ENCODE measurements at places on chromosomes 6 and 20.

GRCh38 chr6:170146640-170147039, 144.2 kb downstream of the DLL1 start:
- DNase-seq: no peak

DNA sequence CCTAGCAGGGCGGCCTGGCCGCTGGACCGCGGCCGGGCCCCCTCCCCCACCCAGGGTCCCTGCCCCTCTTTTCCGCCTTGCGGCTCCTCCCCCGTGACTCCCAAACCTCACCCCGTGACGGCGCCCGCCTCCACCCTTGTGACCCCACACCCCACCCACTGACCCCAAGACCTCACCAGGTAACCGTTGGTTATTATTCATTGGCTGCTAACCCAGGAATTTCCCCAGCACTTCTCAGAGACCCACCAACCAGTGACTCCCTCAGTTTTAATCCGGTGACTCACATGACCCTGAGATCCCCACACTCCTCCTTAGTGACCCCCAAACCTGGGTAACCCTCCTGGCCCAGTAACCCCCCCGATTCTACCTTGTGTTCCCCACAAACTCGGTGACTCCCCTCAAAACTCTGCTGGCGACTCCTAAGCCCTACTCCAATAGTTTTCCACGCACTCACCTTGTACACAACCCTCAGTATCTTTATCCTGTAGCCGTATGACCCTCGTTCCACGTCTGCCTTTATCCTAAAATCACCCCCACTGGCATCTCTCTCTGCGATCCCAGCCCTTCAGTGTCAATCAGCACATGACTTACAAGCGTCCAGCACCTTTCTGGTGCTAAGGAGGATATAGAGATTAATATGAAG, 534 bp downstream of the ZNF76 start:
- DNase-seq: peak; percentile 55

DNA sequence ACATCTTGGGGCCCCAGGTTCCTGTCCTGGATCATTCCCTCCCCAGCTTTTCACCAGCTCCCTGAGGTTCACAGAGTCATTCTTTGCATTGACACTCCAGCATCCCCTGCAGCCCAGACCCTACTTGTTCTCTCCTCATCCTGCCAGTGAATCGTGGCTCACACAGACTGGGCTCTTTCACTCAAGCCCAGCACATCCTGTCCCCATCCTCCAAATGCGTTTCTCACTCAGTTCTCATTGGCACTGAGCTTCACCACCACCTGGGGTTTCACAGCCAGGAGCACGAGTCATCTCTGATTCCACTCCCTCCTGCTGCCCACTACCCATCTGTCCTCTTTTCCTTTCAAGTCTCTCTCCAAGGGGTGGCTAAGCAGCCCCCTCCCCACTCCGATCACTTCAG, 85.4 kb upstream of the NNAT start:
- no peak for DNase-seq

DNA sequence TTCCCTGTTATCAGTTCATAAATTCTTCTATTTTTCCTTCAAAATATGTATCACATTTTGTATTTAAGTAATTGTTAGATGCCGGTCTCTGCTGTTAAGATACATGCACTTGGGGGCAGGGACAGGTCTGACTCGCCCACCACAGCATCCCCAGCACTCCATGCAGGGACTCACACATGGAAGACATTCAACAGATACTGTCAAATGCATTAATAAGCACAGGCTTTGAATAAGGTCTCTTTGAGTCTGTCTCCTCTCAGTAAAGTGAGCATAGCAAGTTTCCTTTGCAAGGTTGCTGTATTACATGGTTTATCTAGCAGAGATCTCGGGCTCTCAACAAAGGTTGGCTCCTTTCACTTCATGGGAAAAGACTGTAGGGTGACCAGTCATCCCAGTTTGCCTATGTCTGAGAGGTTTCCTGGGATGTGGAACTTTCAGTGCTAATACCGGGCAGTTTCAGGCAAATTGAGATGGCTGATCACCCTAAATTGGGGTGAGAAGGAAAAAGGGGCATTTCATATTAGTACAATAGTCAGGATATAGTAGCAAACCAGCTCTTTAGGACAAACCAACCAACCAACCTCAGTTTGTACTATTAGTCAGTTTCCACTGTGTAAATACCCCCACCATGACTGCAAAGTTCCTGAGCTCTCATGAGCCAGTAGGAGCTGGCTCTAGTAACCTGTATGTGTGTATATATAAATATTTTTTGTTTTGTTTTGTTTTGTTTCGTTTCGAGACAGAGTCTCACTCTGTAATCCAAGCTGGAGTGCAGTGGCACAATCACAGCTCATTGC, 15.0 kb downstream of the JPH2 start:
- no peak for DNase-seq

- no peak for DNase-seq
Observed at GRCh38 chr6:123415844-123416468, 220.8 kb downstream of the TRDN start.

GRCh38 chr20:61582196-61582923, 330.3 kb downstream of the CDH4 start:
- DNase-seq: no peak

DNA sequence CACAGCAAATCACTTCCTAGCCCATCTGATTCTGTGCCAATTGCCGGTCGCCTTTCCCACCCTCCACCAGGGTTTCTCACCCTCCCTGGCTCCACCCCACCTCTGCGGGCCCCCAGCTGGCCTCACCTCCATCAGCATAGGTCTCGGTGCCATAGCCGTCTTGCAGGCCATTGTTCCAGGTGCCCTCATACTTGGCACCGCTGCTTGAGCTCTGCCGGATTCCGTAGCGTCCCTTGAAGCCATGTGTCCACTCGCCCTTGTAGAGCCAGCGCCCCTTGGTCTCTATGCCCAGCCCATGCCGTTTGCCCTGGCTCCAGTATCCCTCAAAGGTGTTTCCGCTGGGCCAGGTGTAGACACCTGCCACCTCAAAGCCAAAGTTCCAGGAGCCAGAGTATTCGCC, 787 bp downstream of the JPH2 start:
- DNase-seq: no peak

GRCh38 chr6:71248306-71248765, 40.3 kb upstream of the OGFRL1 start:
- no peak for DNase-seq

- DNase-seq: peak; percentile 53
Observed at GRCh38 chr6:156777577-156778453, 637 bp downstream of the ARID1B start.

DNA sequence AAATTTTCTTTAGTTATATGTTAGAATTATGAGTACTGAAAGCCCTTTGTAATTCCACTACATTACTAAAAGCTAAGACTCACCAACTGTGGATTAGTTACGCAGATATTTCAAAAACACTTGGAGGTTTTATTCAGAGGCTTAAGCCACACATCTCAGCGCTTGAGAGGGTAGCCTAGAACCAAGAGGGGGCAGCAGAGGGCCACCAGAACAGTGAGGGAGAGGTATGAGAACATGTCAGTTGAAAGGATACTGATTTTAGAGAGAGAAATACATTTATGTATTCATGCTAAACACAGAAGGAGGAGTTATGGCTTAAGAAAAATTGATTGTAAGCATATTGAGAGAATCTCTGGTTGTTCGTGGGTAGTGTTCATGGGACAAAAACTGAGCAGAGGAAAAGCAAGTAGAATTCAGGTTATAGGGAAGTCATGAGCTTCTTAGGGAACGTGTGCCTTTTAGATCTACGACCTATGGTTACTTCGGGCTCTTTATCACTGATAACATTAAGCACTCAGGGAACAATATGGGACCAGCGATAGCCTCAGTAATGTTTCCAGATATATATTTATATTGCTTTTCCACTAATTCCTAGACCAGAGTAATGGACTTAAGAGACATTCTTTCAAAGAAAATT, 20.4 kb upstream of the SERINC1 start:
- peak; percentile 29 for DNase-seq

DNA sequence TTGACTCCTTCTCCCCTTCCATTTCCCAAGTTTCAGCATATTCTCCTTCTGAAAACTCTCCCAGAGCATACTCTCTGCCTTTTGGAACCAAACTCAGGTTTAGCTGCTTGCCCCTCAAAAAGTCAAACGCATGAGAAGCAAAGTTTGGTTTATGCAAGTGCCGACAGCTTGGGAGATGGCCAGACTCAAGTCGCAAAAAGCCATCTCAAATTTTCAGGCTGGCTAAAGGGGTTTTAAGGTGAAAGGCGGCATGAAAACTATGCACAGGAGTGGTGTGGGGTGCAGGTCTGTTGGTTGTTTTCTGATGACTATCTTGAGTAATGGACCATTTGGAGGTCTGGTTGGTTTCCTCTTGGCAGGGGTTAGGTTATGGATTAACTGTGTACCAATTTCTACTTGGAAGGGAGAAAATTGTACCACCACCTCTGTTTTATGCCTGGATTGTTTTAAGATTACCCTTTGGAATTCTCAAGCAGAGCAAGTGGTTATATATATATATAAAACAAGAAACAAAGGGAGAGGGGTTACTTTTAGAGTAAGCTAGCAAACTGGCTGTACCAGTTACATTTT, 52.4 kb upstream of the SCGN start:
- no peak for DNase-seq

GRCh38 chr20:17562804-17563305, 7.0 kb upstream of the DSTN start:
- no peak for DNase-seq

DNA sequence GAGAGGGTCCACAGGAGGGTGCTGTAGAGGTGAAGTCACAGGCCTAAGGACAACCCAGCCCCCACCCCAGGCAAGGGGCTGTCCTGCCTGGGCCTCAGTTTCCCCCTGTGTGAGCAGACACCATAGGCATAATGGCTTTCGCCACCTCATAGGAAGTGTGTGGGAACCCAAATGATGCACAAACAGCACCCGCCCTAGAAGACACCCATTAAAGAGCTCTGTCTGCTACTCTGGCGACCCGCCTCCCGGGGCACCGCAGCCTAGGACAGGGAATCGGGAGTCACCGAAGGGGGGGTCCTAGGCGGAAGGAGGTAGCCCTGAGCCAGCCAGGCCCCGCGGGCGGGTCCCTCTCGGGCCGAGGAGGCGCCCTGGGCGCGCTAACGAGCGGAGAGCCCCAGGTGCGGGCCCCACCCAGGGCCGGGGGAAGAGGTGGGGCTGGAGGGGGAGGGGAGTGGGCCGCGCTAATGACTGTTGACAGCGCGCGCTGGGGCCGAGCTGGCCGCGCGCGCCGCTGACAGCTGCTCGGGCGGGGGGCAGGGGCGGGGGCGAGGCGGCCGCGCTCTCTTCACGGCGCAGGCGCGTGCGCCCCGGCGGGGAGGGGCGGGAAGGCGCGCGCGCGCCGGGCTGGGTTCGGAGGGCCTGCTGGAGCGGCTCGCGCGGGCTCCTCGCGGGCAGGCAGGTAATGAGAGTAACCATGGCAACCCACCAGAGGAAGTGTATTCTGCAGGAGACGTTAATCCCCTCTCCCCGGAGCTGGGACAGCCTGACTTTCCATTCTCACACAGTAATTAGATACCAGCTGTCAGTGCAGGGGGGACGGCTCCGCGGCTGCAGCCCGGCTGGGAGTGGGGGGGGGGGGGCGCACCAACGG, 48.9 kb downstream of the NOL4L start:
- DNase-seq: peak; percentile 80

GRCh38 chr6:79762370-79762769, 131.2 kb downstream of the SH3BGRL2 start:
- no peak for DNase-seq

DNA sequence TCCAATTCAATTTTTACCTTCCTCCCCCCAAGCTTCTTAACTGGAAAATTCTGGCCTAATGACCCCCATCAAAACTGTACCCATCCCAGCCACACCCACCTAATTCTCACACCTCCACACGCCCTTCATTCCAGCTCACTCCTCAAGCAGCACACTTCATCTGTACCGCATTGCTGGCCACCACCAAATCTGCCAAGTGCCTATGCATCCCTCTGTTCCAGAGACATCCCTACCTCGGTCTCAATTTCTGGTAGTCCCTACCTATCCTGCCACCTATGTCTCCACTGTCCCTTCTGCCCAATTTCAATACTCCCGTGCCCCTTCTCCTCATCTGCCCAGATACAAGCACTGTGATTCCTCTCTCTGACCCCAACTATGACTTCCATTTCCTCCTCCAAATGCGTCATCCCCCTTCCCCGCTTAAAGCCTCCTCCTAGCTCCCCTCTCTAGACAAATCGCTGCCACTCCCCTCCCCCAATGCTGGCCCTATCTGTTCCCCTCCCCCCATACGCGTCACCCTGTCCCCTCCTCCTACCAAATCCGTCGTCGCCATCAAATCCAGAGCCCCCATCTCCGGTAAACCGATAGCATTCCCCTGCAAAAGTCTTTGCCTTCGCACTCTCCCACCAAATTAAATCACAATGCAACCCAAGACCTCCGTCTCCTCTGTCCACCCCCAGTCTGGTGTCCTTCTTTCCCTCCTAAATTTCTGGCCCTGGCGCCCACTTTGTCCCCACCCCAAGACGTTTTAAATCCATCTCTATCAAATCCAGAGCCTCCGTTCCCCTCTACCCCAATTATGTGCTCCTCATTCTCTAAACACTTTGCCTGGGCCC, 1.2 kb downstream of the MTCH1 start:
- DNase-seq: no peak

DNA sequence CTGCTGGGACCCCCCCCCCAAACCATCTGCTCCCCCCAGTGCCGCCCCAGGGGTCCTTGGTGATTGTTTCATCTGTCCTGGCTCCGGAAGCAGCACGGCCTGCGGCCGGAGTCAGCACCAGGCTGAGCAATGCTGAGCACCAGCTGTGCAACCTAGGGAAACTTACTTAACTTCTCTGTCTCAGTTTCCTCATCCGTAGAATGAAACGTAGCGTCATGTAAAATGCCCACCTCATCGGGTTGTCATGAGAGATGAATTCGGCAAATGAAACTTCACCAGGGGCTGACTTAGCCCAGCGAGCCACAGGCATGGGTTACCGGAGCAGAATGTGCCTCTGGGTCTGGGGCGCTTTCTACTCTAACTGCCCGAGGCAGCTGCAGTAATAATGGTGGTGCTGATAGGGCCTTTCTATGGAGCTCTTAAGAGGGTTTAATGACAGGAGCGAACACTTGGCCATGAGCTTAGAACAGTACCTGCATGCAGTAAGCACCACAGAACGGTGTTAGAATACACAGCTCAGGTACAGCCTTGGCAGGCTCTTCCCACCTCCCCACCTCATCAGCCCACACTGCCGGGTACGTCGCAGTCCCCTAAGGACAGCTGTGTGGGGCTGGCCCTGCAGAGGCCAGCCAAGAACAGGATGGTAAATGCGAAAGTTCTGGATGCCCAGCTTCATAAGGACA, 1.7 kb downstream of the THBS2 start:
- DNase-seq: no peak

- no peak for DNase-seq
Observed at GRCh38 chr6:12458558-12458957, 168.4 kb downstream of the EDN1 start.

DNA sequence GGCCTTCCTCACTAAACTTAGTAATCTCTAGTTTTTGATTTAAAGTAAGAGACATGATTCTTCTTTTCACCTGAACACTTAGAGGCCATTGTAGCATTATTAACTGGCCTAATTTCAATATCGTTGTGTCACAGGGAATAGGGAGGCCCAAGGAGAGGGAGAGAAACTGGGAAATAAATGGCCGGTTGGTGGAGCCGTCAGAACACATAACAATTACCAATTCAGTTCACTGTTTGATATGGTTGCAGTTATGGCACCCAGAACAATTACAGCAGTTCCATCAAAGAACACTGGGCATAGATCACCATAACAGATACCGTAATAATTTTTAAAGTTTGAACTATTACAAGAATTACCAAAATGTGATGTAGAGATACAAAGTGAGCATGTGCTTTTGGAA, 9.1 kb upstream of the GLYATL3 start:
- no peak for DNase-seq

- no peak for DNase-seq
Observed at GRCh38 chr20:52003415-52003814, 188.2 kb downstream of the ZFP64 start.

All from activated T-helper 1 cell treated with Interleukin-2 at 50 U/mL for 16 hours (primary cell).